Stimulated activated CD4-positive, alpha-beta T cell treated with anti-CD3 and anti-CD28 coated beads, Interleukin-1b, Interleukin-23, amount 100 ng/mL, for 4 hours (primary cell): ENCODE measurements at places on chromosomes 4 and X.
A peak's percentile ranks its signal among the peaks of the same experiment; 100 is the strongest.

- no peak for DNase-seq
Observed at GRCh38 chr4:83989835-83990234, 453.9 kb downstream of the GPAT3 start.

DNA sequence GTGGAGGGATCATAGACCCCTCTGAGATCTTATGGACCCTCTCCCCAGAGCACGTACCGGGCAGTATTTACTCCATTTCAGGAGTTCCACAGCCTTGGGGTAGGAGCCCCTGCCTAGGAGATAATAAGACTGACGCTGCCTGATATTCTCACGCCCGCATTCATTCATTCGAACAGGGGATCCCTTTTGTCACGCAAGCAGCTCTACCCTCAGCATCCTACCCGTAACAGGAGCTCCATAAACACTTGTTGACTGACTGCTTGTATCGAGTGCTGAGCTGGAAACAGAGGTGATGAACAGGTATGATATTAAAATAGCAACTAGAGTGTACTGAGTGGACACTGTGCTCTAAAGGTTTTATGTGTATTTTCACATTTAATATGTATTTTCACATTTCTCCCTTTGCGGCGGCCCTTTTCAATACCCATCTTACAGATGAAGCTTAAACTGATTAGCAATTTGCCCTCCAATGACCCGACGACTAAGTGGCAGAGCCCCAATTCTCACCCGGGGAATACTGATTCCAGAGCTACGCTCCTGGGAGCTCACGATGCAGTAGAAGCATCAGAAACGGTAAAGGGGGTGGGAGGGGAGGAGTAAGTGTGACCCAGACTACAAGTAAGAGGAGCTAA lies 888 bp downstream of the RAB28 start:
- DNase-seq: no peak

GRCh38 chrX:141839856-141840255 lies 1.7 kb downstream of the MAGEC3 start:
- no peak for DNase-seq

- no peak for DNase-seq
Observed at GRCh38 chr4:78002260-78002659, 54.9 kb upstream of the FRAS1 start.

- DNase-seq: no peak
Observed at GRCh38 chr4:15778289-15779241, at the start of gene CD38. Gene CD38 (plus strand): TSS chr4:15778328. CDS start chr4:15778415, 87 bp downstream.

DNA sequence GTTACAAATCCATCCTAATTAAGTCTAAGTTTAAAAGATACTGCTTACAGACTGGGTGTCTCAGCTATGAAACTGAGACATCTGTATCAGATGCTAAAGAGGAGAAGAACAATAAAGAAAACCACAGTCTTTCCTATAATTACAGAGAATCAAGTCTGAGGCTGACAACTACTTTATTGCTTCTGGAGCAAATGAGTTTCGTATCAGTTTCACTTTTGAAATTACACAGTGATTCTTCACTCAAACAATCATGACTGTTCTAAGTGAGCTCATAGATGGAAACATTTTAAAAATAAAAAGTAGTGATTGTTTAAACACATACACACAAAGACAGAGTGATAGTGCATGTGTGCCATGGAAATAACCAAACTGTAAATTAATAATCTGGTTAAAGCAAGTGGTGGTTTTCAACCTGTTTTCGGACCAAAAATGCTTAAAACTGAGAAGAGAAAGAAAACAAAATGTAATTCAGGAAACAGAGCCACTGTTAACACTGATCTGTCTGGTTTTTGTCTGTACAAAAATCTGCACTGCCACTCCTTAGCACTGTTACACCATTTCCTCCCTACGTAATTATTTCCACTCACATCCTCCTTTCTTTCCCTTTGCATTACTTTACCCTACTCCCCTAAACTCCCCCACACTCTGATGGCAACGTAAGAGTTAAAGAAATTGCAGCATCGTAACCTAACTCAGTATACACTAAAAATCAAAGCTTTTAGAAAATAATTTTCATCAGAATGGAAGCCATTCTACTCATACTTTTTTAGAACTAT lies 12.5 kb downstream of the RFC1 start:
- DNase-seq: no peak

DNA sequence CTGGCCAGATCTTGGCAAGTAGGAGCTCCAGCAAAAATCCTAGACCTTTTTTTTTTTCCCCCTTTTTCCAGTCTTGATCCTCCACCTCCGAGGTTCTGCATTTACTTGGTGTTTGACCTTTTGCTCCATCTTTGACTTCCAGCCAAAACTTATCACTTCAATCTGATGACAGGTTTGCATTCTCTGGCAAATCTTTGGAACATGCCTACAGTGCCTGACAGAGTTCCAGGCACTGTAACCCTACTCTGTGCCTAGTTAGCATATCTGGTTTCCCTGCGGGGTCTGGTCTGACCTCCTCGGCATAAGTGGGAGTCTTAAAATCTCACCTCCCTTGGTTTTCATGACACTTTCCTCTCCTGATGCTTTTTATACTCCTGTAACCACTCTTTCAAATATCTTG lies 39.4 kb upstream of the NR3C2 start:
- no peak for DNase-seq

GRCh38 chrX:83508006-83508405 lies at the start of gene POU3F4:
Gene POU3F4 (plus strand): TSS chrX:83508290. CDS start chrX:83508325, 35 bp downstream.
- DNase-seq: no peak

DNA sequence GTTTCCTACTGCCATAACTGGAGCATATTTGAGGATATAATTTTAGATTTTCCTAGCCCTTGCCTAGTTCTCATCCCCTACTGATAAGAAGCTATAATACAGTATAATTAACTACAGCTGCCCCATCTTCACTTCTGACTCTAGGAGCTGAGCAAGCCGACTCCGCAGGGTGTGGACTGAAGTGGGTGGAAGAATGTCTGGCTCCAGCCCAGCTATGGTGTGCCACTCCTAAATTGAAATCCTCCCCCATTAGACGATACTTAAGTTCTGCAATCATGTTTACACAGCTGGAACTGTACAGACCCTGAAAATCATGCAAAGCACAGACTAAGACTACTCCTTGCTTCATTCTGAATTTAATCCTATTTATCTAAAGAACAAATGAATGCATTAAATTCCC lies 93.1 kb downstream of the PCDH19 start:
- DNase-seq: no peak

DNA sequence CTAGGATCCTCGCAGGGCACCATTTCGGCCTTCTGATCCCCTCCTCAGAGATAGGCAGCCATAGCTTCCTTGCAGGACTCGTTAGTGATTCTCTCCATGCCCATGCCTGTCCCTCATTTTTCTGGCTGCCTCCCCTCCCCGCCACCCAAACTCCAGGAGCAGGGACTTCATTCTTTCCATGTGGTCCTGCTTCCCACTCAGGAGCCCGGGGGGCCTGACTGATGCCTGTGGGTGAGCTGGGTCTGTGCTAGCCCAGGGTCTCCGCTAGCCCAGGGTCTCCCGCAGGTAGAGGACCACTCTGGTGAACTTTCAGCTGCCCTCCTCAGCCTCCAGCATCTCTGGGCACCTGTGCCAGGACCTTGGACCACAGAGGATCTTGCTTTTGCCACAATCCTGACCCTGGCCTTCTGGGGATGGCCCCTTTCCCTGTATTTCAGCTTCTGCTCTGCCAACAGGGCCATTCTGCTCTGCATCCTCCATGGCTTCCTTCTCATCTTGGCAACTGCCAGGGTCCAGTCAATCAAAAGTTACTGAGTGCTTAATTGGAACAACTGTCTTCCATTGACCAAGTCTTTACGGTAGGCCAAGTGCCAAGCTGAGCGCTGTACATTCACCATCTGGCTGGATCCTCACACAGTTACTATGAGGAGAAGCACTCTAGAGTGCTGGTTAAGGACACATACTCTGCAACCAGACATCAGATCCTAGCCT lies 152.2 kb downstream of the EFNB1 start:
- DNase-seq: no peak

DNA sequence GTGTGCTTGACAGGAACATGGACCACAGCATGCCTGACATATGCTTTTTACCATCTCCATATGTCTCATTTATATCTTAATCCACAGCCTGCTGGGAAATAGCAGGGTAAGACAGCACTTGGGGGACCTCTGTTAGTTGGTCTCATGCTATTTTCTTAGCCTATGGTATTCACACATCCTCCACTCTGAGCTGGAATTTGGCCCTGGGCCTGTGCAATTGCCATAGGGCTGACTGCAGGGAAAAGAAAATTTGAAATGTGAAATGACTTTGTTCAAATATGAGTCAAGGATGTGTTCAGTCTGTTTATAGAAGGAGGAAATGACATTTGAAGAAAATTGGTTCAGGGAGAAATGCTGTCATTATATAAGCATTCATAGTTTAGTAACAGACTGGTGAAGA lies 9.6 kb upstream of the MAP7D3 start:
- DNase-seq: no peak

GRCh38 chr4:40307627-40308497 lies 27.3 kb upstream of the CHRNA9 start:
- peak; percentile 41 for DNase-seq

- no peak for DNase-seq
Observed at GRCh38 chr4:92172203-92172602, 131.6 kb upstream of the GRID2 start.

GRCh38 chrX:73812256-73812655 lies 249.3 kb downstream of the CHIC1 start:
- DNase-seq: no peak

DNA sequence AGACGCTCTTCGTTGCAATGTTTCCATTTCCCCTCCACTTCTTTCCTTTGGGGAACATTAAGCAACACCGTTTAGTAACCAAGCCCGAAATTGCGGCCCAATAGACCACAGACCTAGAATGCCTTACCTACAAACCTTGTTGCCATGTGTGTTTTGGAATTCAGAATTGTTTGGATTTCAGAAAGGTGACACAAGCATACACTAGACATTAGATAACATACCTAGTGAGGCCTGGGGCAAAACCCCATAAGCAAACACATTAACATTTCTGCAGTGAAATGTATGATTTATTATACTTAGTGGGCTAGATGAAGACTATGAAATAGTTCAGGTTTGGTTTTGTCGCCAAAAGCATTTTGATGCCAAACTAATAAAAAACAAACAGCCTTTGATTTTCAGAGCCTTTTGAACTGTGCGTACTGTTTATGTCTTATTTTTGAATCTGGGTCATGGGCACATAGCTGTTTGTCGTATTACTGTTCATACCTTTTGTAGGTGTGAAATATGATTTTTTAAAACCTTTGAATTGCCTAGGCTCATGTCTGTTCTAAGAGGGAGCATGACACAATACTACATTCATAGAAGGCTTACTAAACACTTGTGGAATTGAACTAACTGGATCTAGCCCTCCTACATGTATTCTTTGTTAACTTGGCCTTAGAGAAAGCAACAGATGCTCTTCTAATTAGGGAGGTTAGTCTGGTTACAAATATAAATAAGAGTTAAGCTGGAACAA lies 88.6 kb upstream of the TMEM164 start:
- DNase-seq: no peak

- no peak for DNase-seq
Observed at GRCh38 chr4:94507281-94507680, 55.5 kb downstream of the PDLIM5 start.

DNA sequence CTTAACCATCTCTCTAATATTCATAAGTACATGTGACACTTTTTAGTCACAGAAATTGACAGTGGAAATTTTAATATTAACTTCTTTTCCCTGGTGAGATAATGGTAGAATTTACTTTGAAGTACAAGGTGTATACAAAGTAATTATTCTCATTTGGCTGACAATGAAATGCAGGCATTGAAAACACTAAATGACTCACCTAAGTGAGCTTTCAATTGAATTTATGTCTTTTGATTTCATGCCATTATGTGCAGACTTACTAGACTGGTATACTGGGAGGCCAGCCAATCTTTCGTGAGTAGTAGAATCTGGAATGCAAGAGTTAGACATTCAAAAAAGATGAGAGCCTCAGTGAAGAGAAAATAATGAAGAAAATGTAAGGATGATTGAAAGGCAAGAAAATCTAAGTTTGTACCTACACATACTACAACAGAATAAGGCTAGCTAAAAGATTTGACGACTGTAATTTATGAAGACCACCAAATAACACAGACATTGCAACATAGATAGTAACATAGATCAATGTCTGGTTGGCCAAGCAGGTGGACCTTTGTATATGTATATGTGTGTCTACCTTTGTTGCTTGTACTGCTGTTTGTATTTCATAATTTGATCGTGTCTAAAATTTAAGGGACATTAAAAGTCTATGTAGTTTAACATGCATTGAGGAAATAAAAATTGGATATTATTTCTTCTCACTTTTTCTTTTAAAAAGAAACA lies 459.7 kb downstream of the IL15 start:
- no peak for DNase-seq

- no peak for DNase-seq
Observed at GRCh38 chrX:69968950-69969349, 80.8 kb downstream of the AWAT2 start.

DNA sequence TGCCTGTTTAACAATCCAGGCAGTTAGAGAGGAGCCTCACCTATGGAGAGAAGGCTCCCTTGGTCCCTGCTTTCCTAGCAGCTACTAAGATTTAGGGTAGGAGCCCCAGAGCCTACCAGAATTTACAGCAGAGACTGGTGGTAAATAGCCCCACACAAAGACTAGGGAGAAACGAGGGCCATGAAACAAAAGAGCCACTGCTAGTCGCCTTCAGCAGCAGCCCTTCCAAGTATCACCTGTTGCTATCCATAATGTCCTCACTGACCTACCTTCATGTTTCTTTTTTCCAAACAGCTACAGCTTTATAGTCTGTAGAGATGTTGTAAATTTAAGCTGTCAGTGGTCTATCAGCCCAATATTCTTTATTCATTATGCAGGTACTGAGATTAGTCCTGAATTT lies 25.3 kb downstream of the ARHGEF6 start:
- no peak for DNase-seq

DNA sequence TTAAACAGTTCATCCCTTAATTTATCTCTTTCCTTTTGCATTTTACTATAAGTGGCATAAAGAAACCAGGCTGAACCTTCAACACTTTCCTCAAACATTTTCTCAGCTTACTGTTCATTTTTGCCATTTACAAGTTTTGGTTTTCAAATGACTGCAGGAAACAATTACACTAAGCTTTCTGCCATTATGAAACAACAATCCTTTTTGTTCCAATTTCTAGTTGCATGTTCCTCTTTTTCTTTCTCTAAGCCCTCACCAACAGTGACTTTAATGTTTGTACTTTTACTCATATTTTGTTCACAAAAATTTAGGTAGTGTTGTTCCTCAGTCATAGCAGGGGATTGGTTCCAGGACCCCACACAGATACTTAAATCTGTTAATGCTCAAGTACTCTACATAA lies 1526.1 kb downstream of the STIM2 start:
- DNase-seq: no peak

DNA sequence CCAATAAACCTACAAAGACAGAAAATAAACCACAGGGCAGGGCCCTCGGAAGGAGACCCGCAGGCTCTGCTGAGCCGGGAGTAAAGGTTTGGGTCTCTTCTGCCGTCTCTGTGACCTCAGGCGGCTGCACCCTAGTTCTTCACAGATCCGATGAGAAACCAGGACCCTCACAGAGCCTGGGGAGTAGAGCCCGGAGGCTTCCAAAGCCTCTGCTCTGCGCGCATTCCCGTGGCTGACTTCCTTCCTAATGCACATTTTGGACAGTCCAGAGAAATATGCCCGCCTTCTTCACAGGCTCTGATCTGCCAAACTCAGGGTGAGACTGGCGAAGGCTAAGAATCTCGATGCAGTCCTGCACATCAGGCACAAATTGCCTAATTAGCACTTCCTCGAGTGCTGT lies 245.5 kb downstream of the EVC2 start:
- DNase-seq: no peak
